ENCODE measurements at places on chromosomes 12 and 14. TPM values are rescaled to one million over a fixed set of nuclear protein-coding genes. Genes with fewer than 3 reads are reported as not detected.

The OVCH1 gene
- polyA plus RNA-seq: 0.05 TPM

The ABCD2 gene
- polyA plus RNA-seq: not detected

The LAG3 gene
- 0.41 TPM for polyA plus RNA-seq

The SLC41A2 gene
- 1.5 TPM for polyA plus RNA-seq

The TMPO gene
- polyA plus RNA-seq: 30.0 TPM

The SETD1B gene
- 5.1 TPM for polyA plus RNA-seq

The LUM gene
- 70.5 TPM for polyA plus RNA-seq

The CLEC12A gene
- polyA plus RNA-seq: not detected

The ALDH1L2 gene
- polyA plus RNA-seq: 21.1 TPM

The ARID2 gene
- polyA plus RNA-seq: 5.4 TPM

The KRT71 gene
- polyA plus RNA-seq: not detected

The KITLG gene
- polyA plus RNA-seq: 11.1 TPM

The ZNF891 gene
- polyA plus RNA-seq: 0.26 TPM

The KRT80 gene
- 3.4 TPM for polyA plus RNA-seq

The CD4 gene
- 15.0 TPM for polyA plus RNA-seq

The MIP gene
- not detected for polyA plus RNA-seq

The ERBB3 gene
- polyA plus RNA-seq: 1.4 TPM

The DPF3 gene
- polyA plus RNA-seq: 30.5 TPM

The YBX3 gene
- polyA plus RNA-seq: 131 TPM

The CLEC1B gene
- not detected for polyA plus RNA-seq

The NUDT14 gene
- 9.3 TPM for polyA plus RNA-seq

The CCDC175 gene
- polyA plus RNA-seq: not detected

The NINJ2 gene
- not detected for polyA plus RNA-seq

The GPX2 gene
- polyA plus RNA-seq: not detected

The NR2C1 gene
- polyA plus RNA-seq: 12.9 TPM

The SMCO3 gene
- polyA plus RNA-seq: 0.07 TPM

The TAS2R42 gene
- polyA plus RNA-seq: not detected

The AMDHD1 gene
- not detected for polyA plus RNA-seq

The KTN1 gene
- polyA plus RNA-seq: 42.1 TPM

The CLEC1A gene
- not detected for polyA plus RNA-seq

The FRS2 gene
- 13.0 TPM for polyA plus RNA-seq

The NOS1 gene
- polyA plus RNA-seq: 0.09 TPM

The MYH6 gene
- polyA plus RNA-seq: not detected

The USP44 gene
- 13.0 TPM for polyA plus RNA-seq

The RAD9B gene
- polyA plus RNA-seq: 0.09 TPM

The XPOT gene
- 32.0 TPM for polyA plus RNA-seq

The KRT85 gene
- polyA plus RNA-seq: not detected

The YY1 gene
- polyA plus RNA-seq: 21.7 TPM

The RNU6-8 gene
- not detected for polyA plus RNA-seq

The PLCZ1 gene
- polyA plus RNA-seq: not detected

The IKZF4 gene
- polyA plus RNA-seq: 7.1 TPM

The CLEC2D gene
- 1.2 TPM for polyA plus RNA-seq

The RILPL2 gene
- 2.1 TPM for polyA plus RNA-seq

The DNAJC22 gene
- polyA plus RNA-seq: 8.1 TPM

The PA2G4 gene
- 166 TPM for polyA plus RNA-seq

The KCNJ8 gene
- 8.0 TPM for polyA plus RNA-seq

The STXBP6 gene
- 14.2 TPM for polyA plus RNA-seq

The NTN4 gene
- polyA plus RNA-seq: 41.9 TPM

The GLT1D1 gene
- not detected for polyA plus RNA-seq

The ACSM4 gene
- polyA plus RNA-seq: not detected

The TMEM253 gene
- polyA plus RNA-seq: not detected

The KRT81 gene
- 0.29 TPM for polyA plus RNA-seq

The BMP4 gene
- polyA plus RNA-seq: 3.6 TPM

The CD69 gene
- polyA plus RNA-seq: not detected

The NTF3 gene
- 36.0 TPM for polyA plus RNA-seq
